ENCODE measurements at places on chromosomes 7 and 10. TPM values are rescaled to one million over a fixed set of nuclear protein-coding genes. Genes with fewer than 3 reads are reported as not detected.

EVX1 gene
- total RNA-seq: not detected

GARS1 gene
- 457 TPM for total RNA-seq

MEST gene
- total RNA-seq: 8.5 TPM

HOXA4 gene
- not detected for total RNA-seq

Measured in nasal cavity respiratory epithelium epithelial cell of viscerocranial mucosa (primary cell).